Neural progenitor cell (in vitro differentiated cells): ENCODE measurements at places on chromosomes 2 and 18. TPM values are rescaled to one million over a fixed set of nuclear protein-coding genes. Genes with fewer than 3 reads are reported as not detected.
A peak's percentile ranks its signal among the peaks of the same experiment; 100 is the strongest.

- no peak for DNase-seq
Measured at GRCh38 chr2:207327513-207327912, 161.8 kb upstream of the KLF7 start.

Gene ZFAND2B
- total RNA-seq: 13.6 and 23.8 TPM in 2 replicates

DNA sequence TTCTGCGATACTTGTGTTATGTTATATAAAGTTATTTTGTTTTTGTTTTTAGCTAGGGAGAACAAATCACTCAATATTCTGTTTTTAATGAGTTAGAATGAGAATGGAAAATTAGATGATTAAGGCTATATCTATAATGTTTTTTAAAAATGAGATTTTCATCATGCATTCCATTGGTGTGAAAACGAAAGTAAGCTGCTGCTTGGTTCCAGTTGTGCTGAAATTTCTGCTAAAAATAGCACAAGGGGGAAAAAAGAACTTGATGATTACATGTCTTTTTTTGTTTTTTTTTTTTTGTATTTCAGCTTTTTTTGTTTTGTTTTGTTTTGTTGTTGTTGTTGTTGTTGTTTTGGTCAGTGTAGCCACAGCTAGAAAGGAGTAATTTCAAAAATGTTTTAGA, 242.6 kb upstream of the KCNJ3 start:
- DNase-seq: no peak

Gene RPIA
- 9.9 and 11.5 TPM in 2 replicates for total RNA-seq

GRCh38 chr2:207692206-207693065, 19.0 kb upstream of the CCNYL1 start:
- DNase-seq: peak; percentile 72

DNA sequence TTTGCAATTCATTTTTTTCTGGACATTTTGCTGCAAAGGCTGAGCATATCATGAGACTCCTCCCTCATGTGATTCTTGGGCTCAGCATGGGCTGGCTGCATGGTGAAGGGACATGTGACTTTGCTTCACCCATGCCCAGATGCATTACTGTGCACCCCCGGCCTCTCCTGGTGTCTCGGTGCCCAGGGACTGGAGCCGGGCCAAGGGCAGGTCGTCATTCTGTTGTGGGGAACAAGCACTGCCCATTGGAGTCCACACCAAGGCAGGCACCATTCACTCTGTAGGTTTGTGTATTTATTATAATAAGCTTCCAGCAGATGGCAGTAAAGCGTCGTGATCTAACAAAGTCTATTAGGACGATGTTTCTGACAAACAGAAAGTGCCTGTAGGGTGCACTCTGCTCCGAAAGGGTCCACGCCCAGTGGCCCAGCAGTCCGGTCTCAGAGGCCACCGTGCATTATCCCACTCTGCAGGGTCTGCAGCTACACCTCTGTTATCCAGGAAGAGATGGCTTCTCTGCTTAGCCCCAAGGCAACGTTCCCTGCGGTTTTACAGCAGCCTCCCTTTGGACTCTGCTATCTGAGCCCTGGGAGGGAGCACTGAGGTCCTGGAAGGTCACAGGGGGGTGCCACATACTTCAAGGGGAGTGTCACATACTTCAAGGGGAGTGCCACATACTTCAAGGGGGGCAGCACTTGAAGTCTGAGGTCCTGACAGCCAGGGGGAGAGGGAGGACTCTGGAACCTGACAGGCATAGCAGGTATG, 219.6 kb downstream of the TSN start:
- peak; percentile 94 for DNase-seq

Gene ATP6V1B1
- total RNA-seq: 0.99 and 1.1 TPM in 2 replicates

- DNase-seq: no peak
Measured at GRCh38 chr2:65477590-65477989, 45.2 kb upstream of the SPRED2 start.

- DNase-seq: no peak
Measured at GRCh38 chr2:74921236-74921736, 37.2 kb upstream of the POLE4 start.

DNA sequence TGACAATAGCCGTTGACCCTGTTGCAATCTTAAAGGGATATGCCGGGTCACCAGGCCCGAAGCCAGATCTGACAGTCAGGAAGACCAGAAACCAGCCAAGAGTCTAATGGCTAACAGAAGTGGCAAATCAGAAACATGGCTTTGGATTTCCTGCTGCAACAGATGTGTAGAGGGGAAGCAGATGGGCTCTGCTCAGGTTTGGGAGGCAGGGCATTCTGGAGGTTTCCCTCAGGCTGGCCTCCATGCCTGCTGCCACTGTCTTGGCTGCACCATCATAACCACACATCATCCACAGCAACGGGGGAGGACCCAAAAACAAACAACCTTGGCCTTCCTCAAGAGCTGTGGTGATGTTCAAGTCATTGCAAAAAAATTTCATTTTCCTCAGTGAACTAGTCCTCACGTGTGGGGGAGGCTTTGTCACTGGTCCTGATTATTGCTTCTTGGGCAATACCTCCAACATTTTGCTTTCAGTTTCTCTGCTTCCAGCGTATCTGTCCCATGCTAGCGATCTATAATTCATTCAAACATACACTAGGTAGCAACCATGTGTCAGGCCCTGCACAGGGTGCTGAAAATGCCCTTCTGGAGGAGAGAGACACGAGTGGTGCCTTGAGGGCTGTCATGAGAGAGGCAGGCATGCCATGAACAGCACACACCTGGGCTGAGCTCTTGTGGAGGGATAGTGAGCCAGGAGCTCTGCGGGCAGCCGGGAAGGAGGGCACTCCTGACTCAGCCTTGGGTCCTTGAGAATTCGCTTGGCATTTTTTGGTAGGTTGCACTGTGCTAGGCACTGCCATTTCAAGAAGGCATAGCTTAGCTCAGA, 48.2 kb upstream of the LGALSL start:
- DNase-seq: no peak

Gene NIFK
- total RNA-seq: 39.3 and 126 TPM in 2 replicates

Gene ORMDL1
- total RNA-seq: 98.8 and 171 TPM in 2 replicates

DNA sequence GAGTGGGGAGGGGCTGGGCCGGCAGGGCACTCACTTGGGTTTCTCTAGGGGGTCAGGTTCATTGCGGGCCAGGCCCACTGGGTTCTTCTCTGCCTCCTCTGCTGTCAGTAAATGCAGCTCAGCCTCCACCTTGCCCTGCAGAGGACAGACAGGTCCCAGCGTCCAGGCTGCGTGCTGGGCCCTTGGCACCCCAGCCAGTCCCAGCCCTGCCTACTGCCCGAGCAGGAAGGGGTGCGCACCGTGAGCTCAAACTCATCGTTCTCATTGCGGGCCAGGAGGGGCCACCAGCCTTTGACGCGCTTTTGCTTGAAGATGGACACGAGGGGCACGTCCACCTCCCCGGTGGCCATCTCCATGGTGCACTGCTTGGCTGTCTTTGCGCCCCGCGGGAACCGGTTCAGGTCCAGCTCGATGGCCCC, 17.3 kb downstream of the OTOF start:
- no peak for DNase-seq

Gene NCL
- 257 and 354 TPM in 2 replicates for total RNA-seq

GRCh38 chr2:120434492-120435308, 88.8 kb downstream of the INHBB start:
- DNase-seq: peak; percentile 28

Gene TYMS
- 60.3 and 86.9 TPM in 2 replicates for total RNA-seq

Gene ZC3H6
- total RNA-seq: 16.0 and 21.7 TPM in 2 replicates

Gene CXCR4
- total RNA-seq: 31.0 and 32.6 TPM in 2 replicates

DNA sequence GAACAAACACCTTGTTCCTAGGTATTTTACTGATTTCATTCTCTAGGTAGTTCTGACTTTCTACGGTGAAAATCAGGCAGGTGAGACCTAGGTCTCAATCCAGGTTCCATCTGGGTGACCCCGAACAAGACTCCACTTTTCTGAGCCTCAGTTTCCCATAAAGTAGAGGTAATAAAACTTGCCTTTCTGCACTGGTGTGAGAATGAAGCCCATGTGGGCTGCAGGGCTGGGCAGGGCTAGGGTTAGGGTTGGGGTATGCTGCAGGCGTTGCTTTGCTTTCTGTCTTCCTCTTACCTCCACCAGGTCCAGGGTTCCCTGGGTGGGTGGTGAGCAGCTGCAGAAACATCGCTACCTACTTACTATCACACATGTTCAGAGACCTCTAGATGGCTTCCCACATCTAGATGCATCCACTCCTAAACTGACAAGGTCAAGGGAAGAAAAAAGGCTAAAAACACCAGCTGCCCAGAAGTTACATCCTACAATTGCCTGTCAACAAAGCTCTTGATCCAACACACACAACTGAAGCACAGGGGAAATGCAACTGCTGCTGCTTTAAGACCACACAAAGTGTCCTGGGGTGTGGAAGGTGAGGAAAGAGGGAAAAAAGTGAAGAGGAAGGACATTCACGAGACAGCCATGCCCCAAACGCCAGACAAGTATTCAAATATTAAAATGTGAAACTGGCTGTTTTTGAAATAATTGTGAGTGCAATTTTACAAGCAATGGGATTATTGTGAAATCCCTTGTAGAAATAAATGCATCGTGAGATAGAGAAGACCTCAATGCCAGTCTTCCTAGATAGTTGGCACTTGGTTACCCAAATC, 23.5 kb downstream of the MBP start:
- no peak for DNase-seq

Gene MYCN
- 24.7 and 26.7 TPM in 2 replicates for total RNA-seq

DNA sequence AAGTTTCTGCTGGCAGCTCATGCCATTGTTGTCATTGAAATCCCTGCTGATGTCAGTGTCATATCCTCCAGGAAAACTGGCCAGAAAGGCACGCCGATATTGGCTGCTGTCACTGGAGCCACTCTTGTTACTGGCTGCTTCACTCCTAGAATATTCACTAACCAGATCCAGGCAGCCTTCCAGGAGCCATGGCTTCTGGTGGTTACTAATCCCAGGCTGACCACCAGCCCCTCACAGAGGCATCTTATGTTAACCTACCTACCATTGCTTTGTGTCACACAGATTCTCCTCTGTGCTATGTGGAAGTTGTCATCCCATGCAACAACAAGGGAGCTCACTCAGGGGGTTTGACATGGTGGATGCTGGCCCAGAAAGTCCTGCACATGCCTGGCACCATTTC, 27.0 kb upstream of the MTX2 start:
- no peak for DNase-seq

Gene LGALSL
- total RNA-seq: 24.3 and 31.1 TPM in 2 replicates

DNA sequence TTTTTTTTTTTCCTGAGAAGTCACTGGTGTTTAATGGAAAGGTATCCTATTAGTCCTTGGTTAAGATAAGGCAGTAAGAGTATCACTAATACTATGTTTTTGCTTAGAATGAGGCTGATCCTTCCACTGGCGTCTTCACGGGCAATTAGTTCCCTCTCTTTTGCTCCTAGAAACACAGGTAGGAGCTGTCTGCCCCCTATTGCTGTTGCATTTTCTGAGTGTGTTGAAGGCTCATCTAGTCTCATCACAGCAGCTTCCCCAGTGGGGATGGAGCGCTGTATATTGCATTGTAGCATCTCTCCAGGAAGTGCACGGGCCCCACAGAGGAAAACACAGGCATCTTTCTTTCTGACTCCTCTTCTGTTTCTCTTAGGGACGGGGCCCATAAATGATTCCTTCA, 145.0 kb downstream of the NAPG start:
- DNase-seq: no peak

Gene G6PC2
- not detected in 2 replicates for total RNA-seq

DNA sequence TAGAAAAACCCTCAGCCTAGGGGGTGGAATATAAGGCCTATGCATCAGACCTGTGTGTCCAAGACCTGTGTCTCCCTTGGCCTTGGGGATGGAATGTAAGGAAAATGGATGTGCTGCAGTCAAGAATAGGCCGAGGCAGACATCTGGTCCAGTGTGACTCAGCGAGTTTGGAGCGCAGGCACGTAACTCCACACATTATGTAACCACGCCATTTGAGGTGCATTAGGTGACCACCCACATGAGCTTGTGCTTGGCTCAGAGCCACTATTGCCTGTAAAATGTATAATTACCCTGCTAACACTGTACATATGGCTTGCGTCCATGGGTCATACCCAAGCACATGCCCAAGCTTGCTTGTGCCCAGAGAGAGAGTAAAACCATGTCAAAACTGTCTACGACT, 580.9 kb upstream of the HNMT start:
- DNase-seq: peak; percentile 30

Gene ZNF385B
- total RNA-seq: 22.9 and 35.8 TPM in 2 replicates

Gene GKN1
- not detected in 2 replicates for total RNA-seq

DNA sequence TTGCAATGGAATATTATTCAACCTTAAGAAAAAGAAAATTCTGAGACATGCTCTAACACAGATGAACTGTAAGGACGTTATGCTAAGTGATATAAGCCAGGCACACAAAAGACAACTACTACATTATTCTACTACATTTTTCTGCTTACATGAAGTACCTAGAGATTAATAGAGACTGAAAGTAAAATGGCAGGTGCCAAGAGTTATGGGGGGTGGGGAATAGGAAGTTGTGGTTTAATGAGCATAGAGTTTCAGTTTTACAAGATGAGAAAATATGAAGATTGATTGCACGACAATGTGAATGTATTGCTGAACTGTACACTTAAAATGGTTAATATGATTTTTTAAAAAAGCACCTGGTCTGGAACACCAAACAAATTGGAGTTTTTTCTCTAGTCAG, 1231.6 kb upstream of the DDX18 start:
- DNase-seq: no peak

DNA sequence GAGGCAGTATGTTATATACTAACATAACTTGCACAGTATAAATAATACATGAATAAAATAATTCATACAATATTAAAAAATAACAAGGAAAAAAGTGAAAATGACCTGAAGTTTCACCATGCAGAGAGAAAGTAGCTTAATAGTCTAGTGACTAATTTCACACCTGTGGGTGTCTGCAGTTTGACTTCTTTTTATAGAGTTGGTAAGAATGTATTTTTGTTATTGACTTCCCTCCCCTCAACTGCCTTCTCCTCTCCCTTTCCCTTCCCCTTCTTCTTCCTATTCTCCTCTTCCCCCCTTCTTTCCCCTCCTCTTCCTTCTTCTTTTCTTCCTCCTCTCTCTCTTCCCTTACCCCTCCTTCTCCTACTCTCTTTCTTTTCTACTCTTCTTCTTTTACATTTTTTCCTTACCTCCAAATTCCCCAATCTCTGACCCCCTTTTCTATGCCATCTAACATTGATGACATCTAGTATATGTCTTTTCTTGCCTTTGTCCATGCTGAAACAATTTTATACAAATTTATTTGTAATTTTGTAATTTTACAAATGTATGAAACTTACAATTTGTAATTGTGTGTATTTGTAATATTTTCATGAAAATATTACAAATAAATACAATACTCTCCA, 3.1 kb downstream of the DNAH6 start:
- no peak for DNase-seq

Gene RAX
- total RNA-seq: 20.7 and 78.1 TPM in 2 replicates

GRCh38 chr2:7209757-7210555, 292.7 kb downstream of the RNF144A start:
- DNase-seq: peak; percentile 19

DNA sequence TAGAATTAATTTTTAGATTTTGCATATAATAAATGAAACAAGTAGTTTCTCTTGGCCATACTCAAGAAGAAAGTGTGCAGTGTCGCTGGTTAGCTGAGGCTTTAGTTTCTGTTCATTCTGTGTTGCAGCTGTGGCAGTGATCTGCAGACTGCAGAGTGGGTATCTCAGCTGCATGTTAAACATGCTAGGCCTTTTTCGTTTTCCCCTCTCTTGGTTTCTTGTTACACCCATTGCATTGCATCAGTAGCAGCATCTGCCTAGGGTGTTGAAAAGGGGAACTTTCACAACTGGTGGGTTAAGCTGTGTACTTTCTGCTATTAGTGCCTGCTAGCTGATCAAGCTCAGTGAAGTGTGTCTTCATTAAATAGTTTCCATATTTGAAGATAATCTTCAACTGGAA, 51.3 kb downstream of the ACSL3 start:
- DNase-seq: no peak

- no peak for DNase-seq
Measured at GRCh38 chr2:36352701-36353100, 2.9 kb upstream of the CRIM1 start.

Gene UGT1A4
- not detected in 2 replicates for total RNA-seq

- no peak for DNase-seq
Measured at GRCh38 chr2:187541086-187542085, 12.8 kb downstream of the TFPI start.

- DNase-seq: no peak
Measured at GRCh38 chr2:149103081-149103620, 64.7 kb downstream of the LYPD6B start.
